ENCODE measurements at places on chromosomes 11 and 22. TPM values are rescaled to one million over a fixed set of nuclear protein-coding genes. Genes with fewer than 3 reads are reported as not detected.

Gene CHRNA10
- total RNA-seq: 2.5 TPM

GRCh38 chr11:132777067-132777975 is 755.0 kb downstream of the OPCML start:
- DNase-seq: no peak
- H3K4me1 ChIP-seq: no peaks in the 10 kb centered on the region
- no peak overlapping the region for H3K4me3 ChIP-seq
- no peak overlapping the region for H3K27ac ChIP-seq

- no peak overlapping the region for H3K4me3 ChIP-seq
- H3K27me3 ChIP-seq: no peaks in the 10 kb centered on the region
- H3K27ac ChIP-seq: no peak overlapping the region
- no peaks in the 10 kb centered on the region for H3K36me3 ChIP-seq
- no peak for DNase-seq
- H3K4me1 ChIP-seq: no peaks in the 10 kb centered on the region
Observed at GRCh38 chr11:92322225-92322624, 97.6 kb downstream of the FAT3 start.

- DNase-seq: no peak
- H3K4me3 ChIP-seq: no peak overlapping the region
- peaks cover 55% of the 10 kb centered on the region for H3K36me3 ChIP-seq
- H3K4me1 ChIP-seq: peaks cover 33% of the 10 kb centered on the region
Observed at GRCh38 chr22:46972901-46973831, 210.7 kb downstream of the TBC1D22A start.

DNA sequence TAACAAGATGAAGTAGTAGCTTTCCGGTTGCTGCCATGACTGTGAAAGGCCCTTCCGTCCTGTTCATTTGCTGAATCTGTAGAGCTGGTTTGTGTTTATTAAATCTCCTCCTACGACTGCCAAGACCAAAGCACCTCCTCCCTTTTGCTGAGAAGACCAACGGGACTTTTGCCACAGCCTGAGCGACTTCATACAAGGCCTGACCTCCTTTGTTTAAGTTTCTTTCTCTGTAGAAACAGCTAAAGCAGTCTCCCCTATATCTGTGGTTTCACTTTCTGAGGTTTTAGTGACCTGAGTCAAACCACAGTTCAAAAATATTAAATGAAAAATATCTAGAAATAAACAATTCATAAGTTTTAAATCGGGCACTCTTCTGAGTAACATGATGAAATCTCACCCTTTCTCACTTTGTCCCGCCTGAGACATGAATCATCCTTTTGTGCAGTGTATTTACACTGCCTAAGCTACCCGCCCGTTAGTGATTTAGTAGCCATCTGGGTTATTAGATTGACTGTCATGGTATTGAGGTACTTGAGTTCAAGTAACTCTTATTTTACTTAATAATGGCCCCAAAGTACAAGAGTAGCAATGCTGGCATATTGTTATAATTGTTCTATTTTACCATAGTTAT is 119.1 kb upstream of the LRRC4C start:
- no peak overlapping the region for H3K27ac ChIP-seq
- no peaks in the 10 kb centered on the region for H3K27me3 ChIP-seq
- H3K36me3 ChIP-seq: no peaks in the 10 kb centered on the region
- DNase-seq: no peak
- H3K4me1 ChIP-seq: no peaks in the 10 kb centered on the region

GRCh38 chr11:29534836-29535235 is 482.0 kb downstream of the KCNA4 start:
- no peaks in the 10 kb centered on the region for H3K36me3 ChIP-seq
- H3K27me3 ChIP-seq: no peaks in the 10 kb centered on the region
- no peak overlapping the region for H3K27ac ChIP-seq

GRCh38 chr22:50708474-50708873 is 29.5 kb upstream of the ACR start:
- peaks cover 1% of the 10 kb centered on the region for H3K27me3 ChIP-seq
- H3K4me3 ChIP-seq: no peak overlapping the region
- no peaks in the 10 kb centered on the region for H3K36me3 ChIP-seq
- DNase-seq: no peak
- H3K4me1 ChIP-seq: no peaks in the 10 kb centered on the region

- no peak for DNase-seq
- H3K27me3 ChIP-seq: no peaks in the 10 kb centered on the region
- no peaks in the 10 kb centered on the region for H3K4me1 ChIP-seq
- no peak overlapping the region for H3K27ac ChIP-seq
Observed at GRCh38 chr11:65301491-65302329, 13.0 kb upstream of the CDC42EP2 start.

GRCh38 chr11:127507851-127508250 is 507.3 kb upstream of the KIRREL3 start:
- no peaks in the 10 kb centered on the region for H3K4me1 ChIP-seq
- H3K27ac ChIP-seq: no peak overlapping the region
- DNase-seq: no peak

DNA sequence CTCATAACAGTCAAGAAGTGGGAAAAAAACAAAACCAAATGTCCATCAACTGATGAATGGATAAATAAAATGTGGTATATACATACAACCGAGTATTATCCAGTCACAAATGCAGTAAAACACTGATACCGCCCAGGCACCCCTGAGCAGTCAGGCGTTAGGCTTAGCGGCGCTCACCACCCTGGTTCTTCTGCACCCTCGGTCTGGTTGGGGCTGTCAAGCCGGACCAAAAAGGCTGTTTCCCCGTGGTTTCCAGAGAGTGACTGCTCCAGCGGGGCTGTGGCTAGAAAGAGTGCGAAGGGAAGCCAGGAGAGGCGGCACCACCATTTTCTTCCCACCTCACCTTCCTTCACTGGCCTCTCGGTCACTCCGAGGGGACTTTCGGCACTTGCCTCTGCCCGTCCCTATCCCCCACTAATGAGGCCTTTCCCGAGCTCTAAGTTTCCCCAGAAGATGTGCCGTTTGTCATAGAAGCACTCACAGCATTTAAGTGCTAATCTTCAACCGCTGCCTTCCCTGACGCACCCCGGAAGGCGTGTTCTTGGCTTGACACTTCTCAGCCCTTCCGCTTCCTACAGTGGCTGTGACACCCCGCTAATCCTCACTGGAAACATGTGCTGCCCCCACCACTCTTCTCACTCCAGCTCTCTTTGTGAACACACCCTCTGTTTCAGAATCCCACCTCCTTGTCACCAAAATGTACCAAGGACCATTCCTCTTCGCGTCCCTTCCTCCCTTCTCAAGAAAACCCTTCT is 42.4 kb downstream of the FCHSD2 start:
- peaks cover 78% of the 10 kb centered on the region for H3K36me3 ChIP-seq
- H3K27ac ChIP-seq: peak overlapping the region; percentile 32

Gene INPP5J
- 0.16 TPM for total RNA-seq

GRCh38 chr22:27788500-27789288 is 12.9 kb downstream of the MN1 start:
- no peak overlapping the region for H3K4me3 ChIP-seq
- no peaks in the 10 kb centered on the region for H3K36me3 ChIP-seq
- no peak overlapping the region for H3K27ac ChIP-seq
- no peak for DNase-seq

GRCh38 chr11:72202571-72202970 is 10.6 kb downstream of the FOLR1 start:
- H3K4me3 ChIP-seq: no peak overlapping the region
- H3K4me1 ChIP-seq: peaks cover 6% of the 10 kb centered on the region
- no peaks in the 10 kb centered on the region for H3K27me3 ChIP-seq
- H3K36me3 ChIP-seq: no peaks in the 10 kb centered on the region

GRCh38 chr11:27722953-27723344 is 22.7 kb upstream of the BDNF start:
- no peak overlapping the region for H3K27ac ChIP-seq
- H3K4me3 ChIP-seq: no peak overlapping the region

Gene TUBGCP6
- 87.5 TPM for total RNA-seq

GRCh38 chr11:70477609-70478008 is 79.3 kb downstream of the CTTN start:
- H3K27me3 ChIP-seq: no peaks in the 10 kb centered on the region
- H3K4me3 ChIP-seq: no peak overlapping the region
- DNase-seq: no peak
- no peak overlapping the region for H3K27ac ChIP-seq

- H3K27me3 ChIP-seq: no peaks in the 10 kb centered on the region
- H3K27ac ChIP-seq: peak overlapping the region; percentile 60
- no peak overlapping the region for H3K4me3 ChIP-seq
- no peak for DNase-seq
Observed at GRCh38 chr22:24329453-24329852, 58.8 kb downstream of the SPECC1L start.

DNA sequence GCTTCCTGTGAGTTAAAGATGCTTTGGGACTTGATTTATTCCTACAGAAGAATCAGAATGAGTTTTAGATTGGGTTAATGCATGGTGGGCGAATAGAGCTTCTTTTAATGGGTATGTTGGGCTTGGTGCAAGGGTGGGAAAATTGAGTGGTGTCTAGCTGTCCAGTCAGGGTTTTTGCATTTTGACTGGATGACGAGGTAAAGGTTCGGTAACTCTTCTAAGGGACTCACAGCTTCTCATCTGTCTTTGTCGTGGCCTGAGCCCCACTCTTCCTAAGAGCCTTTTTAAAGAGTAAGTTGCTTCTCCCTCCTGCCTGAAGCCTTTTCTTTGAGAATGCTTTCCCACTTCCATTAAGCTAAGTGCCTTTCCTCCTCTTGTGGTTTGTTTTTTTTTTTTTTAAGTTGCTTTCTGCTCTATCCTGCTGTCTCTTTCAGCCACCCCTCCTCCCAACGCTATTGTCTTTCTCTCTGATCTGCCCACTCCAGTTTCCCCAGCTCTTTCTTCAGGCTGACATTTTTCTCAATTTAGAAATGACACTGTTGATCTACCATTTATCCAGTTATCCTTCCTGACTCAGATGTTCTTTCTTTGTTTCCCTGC is 1.1 kb downstream of the DPF2 start:
- peak overlapping the region; percentile 98 for H3K4me3 ChIP-seq
- peaks cover 38% of the 10 kb centered on the region for H3K4me1 ChIP-seq
- DNase-seq: no peak
- H3K27me3 ChIP-seq: no peaks in the 10 kb centered on the region

DNA sequence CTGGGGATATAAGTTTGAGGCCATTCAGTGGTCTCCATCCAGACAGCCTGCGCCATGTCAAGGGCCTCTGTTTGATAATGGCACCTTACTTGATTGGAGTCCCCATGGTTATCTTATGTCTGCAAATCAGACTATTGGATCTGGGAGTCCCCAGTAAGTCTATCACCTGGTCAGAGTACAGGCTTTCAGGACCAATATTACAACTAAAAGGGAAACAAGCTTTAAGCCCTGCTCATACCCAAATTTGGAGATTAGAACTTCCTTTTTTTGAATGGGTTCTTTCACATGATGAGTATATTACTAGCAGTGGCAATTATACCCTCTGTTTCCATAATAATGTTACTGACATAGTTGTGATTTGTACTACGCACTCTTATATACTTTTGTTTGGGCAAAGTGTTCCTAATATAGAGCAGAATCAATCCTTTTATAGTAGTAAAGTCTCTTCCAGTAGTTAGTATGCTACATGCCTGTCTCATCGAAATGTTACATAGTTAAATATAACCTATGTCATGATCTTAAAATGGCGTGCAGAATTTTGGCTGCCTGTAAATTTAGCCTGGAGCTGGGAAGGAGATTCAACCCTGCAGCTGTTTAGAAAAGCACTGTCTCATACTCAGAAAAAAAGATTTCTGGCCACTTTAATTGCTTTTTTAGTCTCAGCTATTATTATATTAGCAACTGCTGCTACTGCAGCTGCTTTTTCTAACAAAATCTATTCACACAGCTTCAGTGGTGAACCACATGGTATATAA is 4.9 kb downstream of the MS4A15 start:
- H3K27me3 ChIP-seq: peaks cover 19% of the 10 kb centered on the region
- H3K4me1 ChIP-seq: peaks cover 55% of the 10 kb centered on the region
- H3K36me3 ChIP-seq: no peaks in the 10 kb centered on the region
- no peak overlapping the region for H3K4me3 ChIP-seq

DNA sequence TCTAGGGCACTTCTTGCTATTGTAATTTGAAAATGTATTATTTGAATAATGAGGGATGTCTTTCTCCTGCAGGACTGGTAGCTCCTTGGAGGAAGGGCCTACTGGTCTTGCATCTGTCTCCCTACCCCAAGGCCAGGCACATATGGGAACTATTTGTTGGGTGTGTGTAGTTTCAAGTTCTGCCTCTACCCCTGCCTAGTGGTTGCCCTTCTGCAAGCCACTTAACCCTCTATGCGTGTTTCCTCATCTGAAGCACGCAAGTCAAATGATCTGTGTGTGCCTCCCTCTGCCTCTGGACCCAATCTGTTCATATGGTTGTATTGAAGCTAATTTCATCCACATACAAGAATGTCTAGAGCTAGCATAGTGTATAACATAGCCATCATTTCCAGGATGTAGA is 67.0 kb downstream of the WNT11 start:
- H3K4me3 ChIP-seq: no peak overlapping the region
- no peaks in the 10 kb centered on the region for H3K27me3 ChIP-seq
- H3K27ac ChIP-seq: peak overlapping the region; percentile 57
- peaks cover 81% of the 10 kb centered on the region for H3K36me3 ChIP-seq
- no peak for DNase-seq

DNA sequence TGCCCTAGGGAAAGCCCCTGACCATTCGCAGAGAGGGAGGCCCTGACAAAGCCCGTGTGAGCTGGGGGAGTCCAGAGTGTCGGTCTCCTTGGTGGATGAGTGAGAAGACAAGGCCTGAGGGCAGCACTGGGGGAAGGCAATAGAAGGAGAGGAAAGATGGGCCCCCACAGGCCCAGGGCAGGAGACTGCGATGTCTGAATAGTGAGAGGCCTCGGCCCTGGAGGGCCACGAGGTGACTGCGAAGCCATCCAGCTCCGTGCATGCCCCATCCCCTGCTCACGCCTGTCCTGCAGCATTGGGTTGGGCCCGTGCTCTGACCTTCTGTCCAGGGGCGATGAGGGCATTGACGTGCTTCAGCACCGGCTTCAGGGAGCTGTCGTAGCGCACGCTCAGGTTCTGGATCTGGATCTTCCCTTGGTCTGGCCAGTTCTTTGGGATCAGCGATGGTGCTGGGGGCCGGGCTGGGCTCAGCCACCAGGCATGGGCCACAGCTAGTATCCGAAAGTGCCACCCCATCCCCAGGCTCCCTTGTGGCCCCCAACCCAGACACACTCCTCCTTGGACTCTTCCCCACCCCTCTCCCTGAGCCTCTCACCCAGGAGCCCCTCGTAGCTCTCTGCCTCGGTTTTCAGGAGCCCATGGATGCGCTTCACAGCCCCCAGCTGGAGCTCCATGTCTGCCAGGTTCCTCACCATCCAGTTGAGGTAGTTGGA is 8.3 kb upstream of the KCNJ11 start:
- H3K36me3 ChIP-seq: no peaks in the 10 kb centered on the region
- H3K27ac ChIP-seq: no peak overlapping the region
- H3K27me3 ChIP-seq: no peaks in the 10 kb centered on the region
- no peak for DNase-seq
- no peak overlapping the region for H3K4me3 ChIP-seq

Measured in activated B cell treated with CpG ODN at 0.5 μM for 24 hours (primary cell).